Bronchial epithelial cell (primary cell): ENCODE measurements at places on chromosomes 2 and 18. TPM values are rescaled to one million over a fixed set of nuclear protein-coding genes. Genes with fewer than 3 reads are reported as not detected.

PKDCC gene
- total RNA-seq, result 0.38 and 0.79 TPM in 2 replicates

UGT1A4 gene
- 0.26 and 2.9 TPM in 2 replicates for total RNA-seq

REG3A gene
- not detected in 2 replicates for total RNA-seq

VWA3B gene
- total RNA-seq, result 0.13 TPM in 1 of 2 replicates, not detected in the other

FEV gene
- not detected in 2 replicates for total RNA-seq

TIA1 gene
- 58.7 and 81.8 TPM in 2 replicates for total RNA-seq

ICA1L gene
- 1.6 and 2.3 TPM in 2 replicates for total RNA-seq

CCDC121 gene
- total RNA-seq, result 0.79 and 0.90 TPM in 2 replicates

GPR39 gene
- 7.1 and 10.0 TPM in 2 replicates for total RNA-seq

GRCh38 chr2:70923378-70924015 lies 12.2 kb upstream of the ATP6V1B1 start:
- no peak for DNase-seq

DNA sequence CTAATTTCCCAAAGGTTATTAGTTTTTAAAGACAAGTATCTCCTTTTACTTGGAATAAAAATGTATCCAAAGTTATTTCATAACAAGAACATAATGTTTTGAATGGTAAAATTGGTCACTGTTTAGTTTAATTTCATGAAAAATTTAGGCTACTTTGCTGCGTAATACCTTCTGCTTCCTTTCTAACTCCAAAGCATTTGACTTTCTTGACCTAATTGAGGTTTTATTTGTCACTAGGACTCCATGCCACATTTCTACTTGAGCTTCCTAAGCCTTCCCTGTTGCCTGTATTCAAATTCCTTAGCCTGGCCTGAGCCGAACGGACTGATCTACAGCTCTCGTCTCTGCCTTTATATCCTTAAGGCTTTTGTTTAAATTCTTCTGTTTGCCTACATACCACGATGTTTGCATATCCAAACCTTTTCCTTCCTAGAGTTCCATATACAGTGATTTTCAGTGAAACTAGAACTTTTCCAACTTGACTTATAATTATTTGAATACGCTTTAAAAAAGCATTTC lies 25.1 kb downstream of the ARMC9 start:
- DNase-seq, result no peak

- no peak for DNase-seq
Measured at GRCh38 chr18:34887881-34888580, 153.2 kb upstream of the MAPRE2 start.

GRCh38 chr2:114083717-114084387 lies 194.0 kb downstream of the ACTR3 start:
- DNase-seq, result no peak

DNA sequence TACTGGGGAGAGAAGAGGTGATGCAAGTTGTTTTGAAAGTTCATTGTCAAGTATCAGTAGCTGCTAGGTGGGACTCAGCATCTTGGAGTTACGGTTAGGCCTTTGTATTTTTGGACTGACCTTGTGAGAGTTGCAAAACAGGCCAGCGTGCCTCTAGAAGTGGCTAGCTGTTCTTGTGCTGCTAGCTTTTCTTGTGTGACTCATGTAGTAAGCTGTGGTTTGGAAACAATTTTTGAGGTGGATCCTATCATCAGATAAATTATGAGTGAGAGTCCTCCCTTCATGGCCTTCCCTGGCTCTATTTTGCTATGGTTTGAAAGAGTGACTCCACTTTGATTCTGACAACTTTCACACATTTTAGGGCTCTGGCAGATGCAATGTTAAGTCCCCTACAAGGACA lies 409.2 kb upstream of the HS6ST1 start:
- peak; percentile 73 for DNase-seq

- peak; percentile 48 for DNase-seq
Measured at GRCh38 chr18:48813833-48814489, 136.8 kb downstream of the SMAD7 start.

DNA sequence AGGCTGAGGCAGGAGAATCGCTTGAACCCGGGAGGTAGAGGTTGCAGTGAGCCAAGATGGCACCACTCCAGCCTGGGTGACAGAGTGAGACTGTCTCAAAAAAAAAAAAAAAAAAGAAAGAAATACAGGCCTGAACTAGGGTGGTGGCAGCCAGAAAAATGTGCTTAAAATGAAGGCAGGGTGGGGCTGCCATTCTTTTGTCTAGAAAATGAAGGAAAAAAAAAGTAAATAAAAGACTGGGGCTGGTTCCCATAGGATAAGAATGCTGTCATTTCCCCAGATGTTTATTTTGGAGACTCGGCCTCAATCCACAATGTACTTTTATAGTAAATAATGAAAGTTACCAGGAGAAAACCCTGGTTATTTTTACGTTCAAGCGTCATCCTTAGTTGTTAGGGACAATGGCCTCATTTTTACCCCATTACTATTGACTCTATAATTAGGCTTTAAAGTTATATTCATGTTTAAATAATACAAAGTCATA lies 58.9 kb downstream of the ATP8B1 start:
- DNase-seq, result no peak
